ENCODE measurements at places on chromosomes 11 and 22.

- no peak overlapping the region for H3K4me3 ChIP-seq
- no peaks in the 10 kb centered on the region for H3K36me3 ChIP-seq
- no peak overlapping the region for H3K27ac ChIP-seq
- H3K27me3 ChIP-seq = no peaks in the 10 kb centered on the region
- DNase-seq = no peak
- H3K4me1 ChIP-seq = no peaks in the 10 kb centered on the region
Measured at GRCh38 chr11:70476669-70477068, 78.3 kb downstream of the CTTN start.

GRCh38 chr22:18063306-18063705 is 14.5 kb upstream of the PEX26 start:
- no peak overlapping the region for H3K4me3 ChIP-seq
- no peaks in the 10 kb centered on the region for H3K36me3 ChIP-seq
- peaks cover 10% of the 10 kb centered on the region for H3K4me1 ChIP-seq
- no peak for DNase-seq
- H3K27ac ChIP-seq = peak overlapping the region; percentile 55
- H3K27me3 ChIP-seq = no peaks in the 10 kb centered on the region

DNA sequence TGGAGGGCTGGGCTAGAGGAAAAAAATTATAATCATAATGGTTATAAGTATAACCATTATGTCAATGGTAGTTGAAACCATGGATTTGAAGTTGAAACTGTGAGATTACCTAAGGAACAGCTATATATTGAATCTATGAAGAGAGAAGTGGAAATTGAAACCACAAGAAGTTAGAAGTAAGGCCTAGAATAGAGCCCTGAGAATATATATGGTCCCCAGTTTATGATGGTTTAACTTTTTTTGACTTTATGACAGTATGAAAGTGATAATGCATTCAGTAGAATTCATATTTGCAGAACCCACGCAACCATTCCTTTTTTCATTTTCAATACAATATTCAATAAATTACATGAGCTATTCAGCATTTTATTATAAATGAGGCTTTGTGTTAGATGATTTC is 15.0 kb downstream of the AASDHPPT start:
- peaks cover 46% of the 10 kb centered on the region for H3K4me1 ChIP-seq
- no peaks in the 10 kb centered on the region for H3K27me3 ChIP-seq
- no peak for DNase-seq
- H3K36me3 ChIP-seq = no peaks in the 10 kb centered on the region
- no peak overlapping the region for H3K4me3 ChIP-seq
- no peak overlapping the region for H3K27ac ChIP-seq

DNA sequence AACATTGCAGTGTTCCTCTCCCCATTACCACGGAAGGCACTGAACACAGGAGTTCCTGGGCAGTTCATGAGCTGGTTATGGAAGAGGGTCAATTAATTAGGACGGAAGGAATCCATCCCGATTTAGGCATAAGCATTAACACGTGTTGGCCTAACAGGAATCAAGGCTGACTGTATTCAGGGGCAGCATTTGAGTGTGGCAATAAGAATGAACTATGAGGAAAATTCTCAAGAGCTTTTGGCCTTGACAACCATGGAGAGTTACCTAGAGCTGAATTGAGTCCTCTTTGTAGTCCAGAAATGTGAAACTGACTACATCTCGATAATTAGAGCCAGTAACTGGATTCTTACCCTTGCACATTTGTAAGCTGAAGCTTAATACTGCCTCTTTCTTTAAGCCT is 82.4 kb upstream of the CRTAM start:
- no peaks in the 10 kb centered on the region for H3K36me3 ChIP-seq
- H3K4me3 ChIP-seq = no peak overlapping the region
- H3K27me3 ChIP-seq = no peaks in the 10 kb centered on the region
- DNase-seq = no peak
- H3K4me1 ChIP-seq = peaks cover 6% of the 10 kb centered on the region
